ENCODE measurements at places on chromosomes 5 and 9.
A peak's percentile ranks its signal among the peaks of the same experiment; 100 is the strongest.

GRCh38 chr9:105054491-105054890 lies 126.5 kb upstream of the ABCA1 start:
- DNase-seq = peak; percentile 87

GRCh38 chr9:90099262-90099963 lies 494.6 kb downstream of the GADD45G start:
- peak; percentile 31 for DNase-seq

DNA sequence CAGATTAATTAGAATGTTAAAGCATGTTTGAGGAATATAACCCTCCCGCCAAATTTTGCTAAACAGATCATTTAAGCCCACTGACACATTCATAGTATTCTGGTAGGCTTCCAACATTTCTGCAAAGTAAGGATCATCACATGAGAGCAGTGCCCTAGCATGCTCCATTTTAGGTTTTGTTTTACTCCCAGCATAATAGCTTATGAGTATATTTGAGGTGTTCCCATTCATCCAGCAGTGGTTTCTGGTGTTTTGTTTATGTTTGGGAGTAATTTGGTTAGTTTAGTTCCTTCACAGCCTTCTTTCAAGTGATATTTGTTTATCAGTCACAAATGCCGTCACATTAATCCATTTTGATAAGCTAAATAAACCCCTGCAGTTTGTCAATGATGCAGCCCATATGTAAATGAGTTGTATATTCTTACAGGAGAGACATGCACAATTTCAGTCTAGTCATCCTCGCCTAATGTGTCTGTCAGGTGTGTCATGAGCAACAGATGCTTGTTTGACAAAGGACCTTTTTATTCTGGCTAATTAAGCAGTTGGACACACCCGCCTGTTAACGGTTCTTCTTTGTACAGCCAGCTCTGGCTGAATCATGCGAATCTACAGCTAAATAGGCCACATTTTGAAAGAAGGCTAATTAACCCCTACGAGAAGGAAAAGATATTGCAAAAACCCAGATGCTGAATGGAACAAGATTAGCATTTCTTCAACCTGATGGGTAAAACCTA lies 124.4 kb downstream of the RFX3 start:
- DNase-seq = peak; percentile 22

GRCh38 chr5:17267106-17267505 lies 49.7 kb downstream of the BASP1 start:
- no peak for DNase-seq

DNA sequence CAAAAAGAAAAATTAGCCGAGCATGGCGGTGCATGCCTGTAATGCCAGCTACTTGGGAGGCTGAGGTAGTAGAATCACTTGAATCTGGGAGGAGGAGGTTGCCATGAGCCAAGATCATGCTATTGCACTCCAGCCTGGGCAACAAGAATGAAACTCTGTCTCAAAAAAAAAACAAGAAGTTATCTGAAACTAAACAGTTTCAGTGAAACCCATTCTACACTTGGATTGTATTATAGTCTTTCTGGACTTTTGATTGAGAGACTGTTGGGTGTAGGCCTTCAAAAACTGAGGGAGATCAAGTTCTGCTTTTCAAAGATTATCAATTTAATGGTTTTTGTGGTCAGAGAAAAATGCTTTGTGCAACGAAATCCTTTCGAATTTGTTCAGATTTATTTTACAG lies 34.6 kb upstream of the SPINK5 start:
- no peak for DNase-seq

DNA sequence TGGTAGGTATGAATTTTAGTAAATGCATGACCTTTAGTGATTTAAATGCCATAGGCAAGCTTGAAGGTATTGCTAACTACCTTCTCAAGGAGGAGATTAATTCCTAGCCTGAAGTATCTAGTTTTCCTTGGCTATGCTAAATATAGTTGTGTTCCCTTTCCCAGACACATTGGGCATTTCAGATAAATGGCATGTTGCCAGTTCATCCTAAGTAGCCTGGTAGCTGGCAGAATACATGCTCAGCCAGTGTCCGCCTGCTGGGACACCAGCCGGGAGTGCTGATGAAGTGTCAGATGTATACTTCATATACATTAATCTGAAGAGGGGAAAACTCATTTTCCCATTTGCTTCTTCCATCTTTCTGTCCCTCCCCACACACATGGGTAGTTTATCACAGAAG lies 196.9 kb downstream of the MAST4 start:
- DNase-seq = no peak

DNA sequence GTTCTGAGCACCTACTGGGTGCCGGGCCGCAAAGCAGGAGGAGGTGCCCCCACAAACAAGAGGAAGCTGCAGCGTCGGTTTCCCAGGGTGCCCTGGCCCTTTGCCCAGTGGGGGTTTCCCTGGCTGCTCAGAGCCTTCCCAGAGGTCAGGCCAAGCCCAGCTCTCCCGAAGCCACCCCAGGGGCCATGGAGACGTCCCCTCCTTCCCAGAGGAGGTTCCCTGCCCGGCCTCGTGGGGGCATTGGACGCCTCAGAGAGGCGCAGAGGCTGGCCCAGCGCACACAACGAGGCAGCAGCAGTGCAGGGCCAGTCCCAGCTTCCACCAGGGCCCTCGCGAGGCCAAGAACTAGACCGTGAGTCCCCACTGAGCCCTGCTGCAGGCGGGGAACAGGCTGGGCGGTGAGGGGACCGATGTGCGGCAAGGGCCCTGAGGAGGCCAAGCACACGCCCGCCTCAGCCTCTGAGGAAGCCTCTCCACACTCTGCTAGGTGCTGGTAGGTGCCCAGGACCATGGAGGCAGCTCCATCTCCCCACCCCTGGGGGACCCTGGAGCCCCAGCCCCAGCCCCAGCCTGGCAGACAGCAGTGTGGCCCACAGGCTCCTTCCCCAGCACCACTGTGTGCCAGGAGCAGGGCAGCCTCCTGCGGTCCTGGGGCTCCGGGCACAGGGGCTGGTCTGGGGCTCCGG lies 7.0 kb downstream of the DIPK1B start:
- DNase-seq = no peak

GRCh38 chr9:123753669-123754258 lies 176.2 kb downstream of the DENND1A start:
- DNase-seq = no peak

GRCh38 chr9:1804128-1804865 lies 210.8 kb upstream of the SMARCA2 start:
- no peak for DNase-seq

- no peak for DNase-seq
These were observed 434.9 kb downstream of the ICE1 start for GRCh38 chr5:5857396-5857795.

GRCh38 chr5:143964919-143965318 lies 153.0 kb downstream of the HMHB1 start:
- DNase-seq = no peak

- no peak for DNase-seq
These were observed 577.2 kb upstream of the ZNF608 start for GRCh38 chr5:125323613-125324012.

DNA sequence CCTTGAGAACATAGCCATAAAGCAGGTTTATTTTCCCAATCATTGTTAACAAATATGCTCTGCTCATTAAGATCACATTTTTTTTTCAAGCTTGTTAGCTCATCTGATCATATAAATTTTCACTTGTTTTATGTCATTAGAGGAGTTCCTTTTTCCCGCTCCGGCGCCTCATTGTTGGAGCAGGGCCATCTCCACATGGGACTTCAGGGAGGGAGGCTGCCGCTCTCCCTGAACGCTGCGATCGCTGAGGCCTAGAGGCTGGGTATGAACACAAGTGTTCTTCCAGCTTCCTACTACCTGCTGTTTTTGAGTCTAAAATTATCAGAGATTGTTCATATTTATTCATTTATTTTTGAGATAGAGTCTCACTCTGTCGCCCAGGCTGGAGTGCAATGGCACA lies 246.9 kb downstream of the MPDZ start:
- DNase-seq = no peak

- peak; percentile 72 for DNase-seq
These were observed 187.7 kb downstream of the DENND1A start for GRCh38 chr9:123742009-123742767.

DNA sequence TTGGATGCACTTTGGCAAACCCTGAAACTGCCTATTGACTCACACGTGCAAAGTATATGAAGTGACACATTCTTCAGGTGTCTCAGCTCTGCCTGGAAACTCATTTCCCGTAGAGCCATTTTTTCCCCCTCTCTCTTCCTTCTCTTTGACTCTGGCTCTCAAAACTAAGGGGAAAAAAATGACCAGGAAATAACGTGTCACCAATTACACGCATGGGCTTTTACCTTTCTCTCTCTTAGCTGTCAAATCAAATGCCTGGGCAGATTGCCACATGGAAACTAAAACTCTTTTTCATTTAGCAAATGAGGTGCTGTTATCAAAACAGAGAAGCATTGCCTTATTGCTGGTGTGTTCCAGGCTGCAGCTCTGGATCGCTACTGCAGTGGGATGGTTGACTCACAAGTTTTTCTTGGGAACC lies 18.3 kb upstream of the IFNK start:
- DNase-seq = peak; percentile 54

DNA sequence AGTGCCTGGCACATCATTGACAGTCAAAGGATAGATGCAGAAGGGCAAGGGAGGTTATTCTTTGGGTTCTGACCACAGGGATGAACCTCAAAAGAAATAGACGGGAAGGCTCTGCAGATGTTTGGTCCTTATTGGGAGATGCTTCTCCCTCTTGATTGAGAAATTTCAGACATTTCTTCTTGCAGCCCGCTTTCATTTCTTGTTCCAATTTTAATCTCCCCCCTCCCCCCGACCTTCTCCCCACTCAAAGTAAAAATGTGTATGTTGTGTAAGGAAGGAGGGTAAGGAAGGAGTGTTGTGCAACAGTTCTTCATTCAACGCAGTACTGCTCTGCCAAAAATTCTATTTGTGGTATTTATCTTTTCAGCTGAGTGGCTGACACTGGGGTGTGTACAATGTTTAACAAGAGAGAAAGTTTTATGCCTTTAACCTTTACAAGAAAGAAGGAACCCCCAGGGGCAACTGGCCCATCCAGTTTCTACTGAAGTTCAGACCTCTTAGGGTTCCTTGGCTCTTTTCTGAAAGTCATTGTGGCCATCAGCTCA lies 46.3 kb upstream of the TNFSF15 start:
- DNase-seq = no peak

GRCh38 chr5:180007582-180007981 lies 64.0 kb downstream of the RNF130 start:
- peak; percentile 12 for DNase-seq

DNA sequence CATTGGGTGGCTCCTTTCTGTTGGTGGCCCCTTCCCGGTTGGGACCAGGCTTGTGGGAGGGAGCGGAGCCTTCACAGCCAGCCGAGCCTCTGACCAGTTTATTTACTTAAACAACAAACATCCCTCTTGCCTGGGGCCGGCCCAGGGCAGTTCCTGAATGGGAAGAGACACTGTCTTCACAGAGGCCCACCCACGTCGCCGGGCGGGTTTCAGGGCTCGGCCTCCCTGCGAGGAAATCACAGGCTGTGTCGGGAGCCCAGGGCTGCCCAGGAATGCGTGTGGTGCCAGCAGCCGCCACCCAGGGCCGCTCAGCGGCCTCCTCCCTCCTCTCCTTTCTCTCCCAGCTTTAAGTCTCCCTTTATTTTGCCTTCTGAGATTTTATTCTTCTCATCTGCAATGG lies 132.5 kb downstream of the HSD17B3 start:
- peak; percentile 26 for DNase-seq

DNA sequence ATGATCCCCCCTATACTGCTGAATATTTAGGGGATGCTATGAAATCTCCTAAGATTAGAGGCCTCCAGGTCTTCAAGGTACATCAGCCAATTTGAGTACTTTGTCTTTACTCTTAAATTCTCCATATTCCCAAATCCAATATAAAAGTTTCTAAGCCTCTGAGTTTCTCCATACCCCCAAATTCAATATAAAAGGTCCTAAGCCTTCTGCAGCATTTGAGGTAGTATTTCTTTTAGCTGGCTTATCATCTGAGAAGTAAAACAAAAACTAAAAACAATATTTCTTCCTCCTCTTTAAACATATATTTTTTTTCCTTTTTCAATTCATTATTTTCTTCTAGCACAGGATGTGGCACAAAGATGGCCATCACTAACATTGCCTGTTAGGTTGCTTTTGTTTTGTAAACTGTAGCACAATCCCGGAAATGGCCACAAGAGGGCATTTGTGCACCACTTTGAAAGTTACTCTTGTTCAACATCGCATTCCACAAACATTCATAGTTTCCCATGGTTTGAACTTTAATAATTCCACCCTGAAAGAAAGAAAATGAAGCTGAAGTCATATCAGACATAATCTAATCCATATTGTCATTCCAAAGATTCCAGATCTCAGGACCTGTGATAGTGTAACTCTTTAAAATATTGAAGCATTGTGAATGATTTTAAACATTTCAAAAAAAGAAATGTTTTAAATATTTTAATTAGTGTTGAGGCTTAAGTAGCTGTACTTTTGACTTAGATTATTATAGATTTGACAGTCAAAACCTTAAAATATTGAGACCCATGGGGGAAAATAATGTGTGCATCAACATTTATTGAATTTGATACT lies 21.0 kb upstream of the SCGB3A2 start:
- peak; percentile 65 for DNase-seq

DNA sequence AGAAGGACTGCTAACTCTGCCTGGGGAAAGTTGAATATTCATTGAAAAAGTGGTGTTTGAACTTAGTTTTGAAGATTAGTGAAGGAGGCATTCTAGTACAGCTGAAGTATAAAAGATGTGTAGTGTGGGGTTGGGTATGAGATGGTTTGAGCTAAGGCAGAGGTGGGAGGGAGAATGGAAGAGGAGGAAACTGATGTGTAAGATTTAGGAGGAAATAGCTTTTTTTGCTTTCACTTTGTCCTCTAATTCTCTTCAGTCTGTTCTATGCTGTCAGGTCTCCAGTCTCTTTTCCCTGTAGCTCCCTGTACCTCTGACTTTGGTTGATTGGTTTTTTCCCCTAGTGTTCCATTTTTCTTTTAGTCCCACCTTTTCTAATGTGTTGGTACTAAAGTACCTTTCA lies 9.0 kb downstream of the CREBRF start:
- DNase-seq = no peak

DNA sequence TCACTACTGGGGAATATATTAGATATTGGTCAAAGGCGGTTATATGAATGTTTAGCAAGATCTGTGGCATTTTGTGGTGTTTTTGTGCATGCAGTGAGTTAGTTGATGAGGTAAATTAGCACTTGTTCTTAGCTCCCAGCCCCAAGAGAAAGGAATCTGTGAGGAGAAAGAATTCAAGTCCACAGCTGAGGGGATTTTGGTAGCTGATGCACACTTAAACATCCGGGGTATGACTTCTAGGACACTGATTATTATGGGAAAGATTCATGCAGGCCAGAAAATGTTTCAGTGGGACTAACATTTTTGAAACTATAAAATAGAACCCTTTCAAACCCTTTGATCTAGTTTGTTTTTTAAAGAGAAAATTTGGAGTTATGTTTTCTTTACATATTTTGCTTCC lies 118.2 kb upstream of the RPS23 start:
- DNase-seq = no peak

DNA sequence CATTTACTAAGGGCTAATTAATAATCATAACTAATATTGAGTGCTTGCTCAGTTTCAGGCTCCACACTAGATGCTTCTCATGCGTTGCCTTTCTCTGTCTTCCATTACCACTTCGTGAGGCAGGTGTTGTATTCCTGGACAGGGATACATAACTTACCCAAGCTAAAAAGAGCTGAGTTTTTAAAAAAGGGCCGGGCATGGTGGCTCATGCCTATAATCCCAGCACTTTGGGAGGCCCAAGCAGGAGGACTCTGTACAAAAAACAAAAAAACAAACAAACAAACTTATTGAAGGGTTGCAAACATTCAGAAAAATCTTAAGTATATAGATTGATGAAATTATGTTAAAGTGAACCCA lies 12.1 kb upstream of the ANKRD33B start:
- no peak for DNase-seq

Measured in astrocyte of the spinal cord (primary cell).